ENCODE measurements at places on chromosomes 13 and 19.

- no peak for DNase-seq
Measured at GRCh38 chr19:16116067-16116466, 4.4 kb downstream of the RAB8A start.

GRCh38 chr19:45118106-45118505, 25.1 kb downstream of the PPP1R37 start:
- DNase-seq, result no peak

DNA sequence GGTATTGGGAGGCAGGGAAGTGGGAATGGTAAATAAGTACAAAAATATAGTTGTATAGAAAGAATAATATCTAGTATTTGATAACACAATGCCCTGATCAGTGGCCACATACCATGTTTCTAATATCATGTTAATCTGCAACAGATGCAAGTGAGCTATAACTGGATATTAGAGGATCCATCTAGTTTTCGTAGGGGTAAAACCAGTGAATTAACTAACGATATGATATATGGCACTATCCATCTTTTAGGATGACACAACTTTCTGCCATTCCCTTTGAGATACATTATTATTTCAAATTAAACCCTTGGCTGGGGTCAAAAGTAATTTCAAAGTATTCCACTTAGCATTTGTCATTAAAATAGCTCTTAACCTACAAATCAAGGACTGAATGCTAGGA, 1686.2 kb downstream of the SLITRK1 start:
- DNase-seq, result no peak

GRCh38 chr13:25946321-25946720, 105.5 kb downstream of the SHISA2 start:
- DNase-seq, result no peak

- DNase-seq, result no peak
Measured at GRCh38 chr13:113099142-113099541, 6.4 kb upstream of the F7 start.

DNA sequence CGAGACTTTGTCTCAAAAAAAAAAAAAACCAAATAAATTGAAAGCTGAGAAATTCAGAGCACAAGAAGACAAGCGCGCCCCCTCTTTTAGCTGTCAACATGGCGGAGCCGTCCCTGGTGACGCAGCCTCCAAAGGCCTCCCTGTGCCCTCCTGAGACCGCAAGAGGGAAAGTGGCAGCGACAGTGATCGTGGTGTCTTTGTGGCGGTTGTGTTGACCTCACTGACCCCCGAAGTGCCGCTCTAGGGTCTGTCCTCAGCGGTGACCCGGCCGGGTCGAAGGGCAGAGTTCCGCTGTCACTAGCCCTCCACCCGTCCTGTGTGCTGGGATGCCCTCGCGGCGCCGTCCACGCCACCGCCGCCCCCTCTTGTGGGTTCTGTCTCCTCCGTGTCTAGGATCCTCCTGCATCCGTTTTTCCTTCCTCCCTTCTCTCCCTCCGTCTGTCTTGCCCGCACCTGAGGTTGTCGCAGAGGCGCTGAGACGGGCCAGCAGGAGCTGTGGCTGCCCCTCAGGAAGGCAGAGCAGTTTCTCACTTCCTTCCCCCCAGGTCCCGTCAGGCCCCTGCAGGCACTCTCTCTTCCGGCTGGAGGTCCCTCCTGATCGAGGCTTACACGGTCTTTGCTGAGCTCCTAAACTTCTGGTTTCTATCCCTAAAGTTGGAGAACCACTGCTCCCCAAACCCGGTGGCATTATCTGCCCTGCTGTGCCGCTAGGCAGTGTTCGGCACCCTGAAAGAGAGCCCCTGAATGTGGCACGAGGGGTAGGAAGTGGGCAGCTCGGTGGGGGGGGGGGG, 7.2 kb downstream of the UHRF1 start:
- peak; percentile 78 for DNase-seq

GRCh38 chr13:36057041-36057440, 74.1 kb downstream of the DCLK1 start:
- DNase-seq, result no peak

GRCh38 chr19:38405276-38405675, 2.4 kb downstream of the FAM98C start:
- no peak for DNase-seq

DNA sequence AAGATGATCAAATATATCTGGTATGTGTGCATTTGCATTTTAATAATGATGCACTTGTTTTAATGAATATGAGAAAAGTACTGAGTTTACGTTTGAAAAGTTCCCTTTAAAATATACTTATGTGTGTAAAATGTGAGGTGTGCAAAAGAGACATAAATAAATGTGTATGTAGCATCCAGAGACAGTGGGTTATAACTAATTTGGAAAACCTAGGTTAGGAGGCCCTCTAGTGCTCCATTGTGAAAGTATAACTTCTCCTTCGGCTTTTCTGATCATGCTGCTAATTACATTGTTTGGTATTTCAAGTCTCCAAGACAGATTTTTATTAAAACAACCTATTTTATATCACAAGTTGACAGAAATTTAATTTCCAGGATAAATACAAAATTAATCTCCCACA, 30.1 kb downstream of the SCEL start:
- no peak for DNase-seq
